ENCODE measurements at places on chromosomes 7 and 10. TPM values are rescaled to one million over a fixed set of nuclear protein-coding genes. Genes with fewer than 3 reads are reported as not detected.

CPVL gene
- 11.4 TPM for total RNA-seq

SPDYE8 gene
- not detected for total RNA-seq

SH2B2 gene
- 6.6 TPM for total RNA-seq

NCF1 gene
- 5.0 TPM for total RNA-seq

HMX2 gene
- total RNA-seq, result not detected

FAM25G gene
- total RNA-seq, result not detected

SPDYE2B gene
- total RNA-seq, result not detected

VAX1 gene
- not detected for total RNA-seq

CABCOCO1 gene
- 1.3 TPM for total RNA-seq

SLC35G1 gene
- total RNA-seq, result 7.0 TPM

MBLAC1 gene
- total RNA-seq, result 6.9 TPM

SPRN gene
- total RNA-seq, result not detected

TMEM254 gene
- total RNA-seq, result 18.7 TPM

UTF1 gene
- not detected for total RNA-seq

TMEM213 gene
- not detected for total RNA-seq

TSPAN13 gene
- 10.2 TPM for total RNA-seq

HOXA10 gene
- 2.3 TPM for total RNA-seq

BMPR1A gene
- total RNA-seq, result 57.4 TPM

AUTS2 gene
- total RNA-seq, result 31.5 TPM

TBX20 gene
- not detected for total RNA-seq

PTF1A gene
- not detected for total RNA-seq

CTAGE8 gene
- 4.3 TPM for total RNA-seq

IGFBP1 gene
- not detected for total RNA-seq

ACTL6B gene
- not detected for total RNA-seq

SAMD9L gene
- total RNA-seq, result 10.5 TPM

ANKRD30A gene
- 725 TPM for total RNA-seq

ZNF655 gene
- total RNA-seq, result 129 TPM

PAX2 gene
- total RNA-seq, result not detected

OPN1SW gene
- total RNA-seq, result not detected

FIS1 gene
- 278 TPM for total RNA-seq
